ENCODE measurements at places on chromosomes 3 and 15.

DNA sequence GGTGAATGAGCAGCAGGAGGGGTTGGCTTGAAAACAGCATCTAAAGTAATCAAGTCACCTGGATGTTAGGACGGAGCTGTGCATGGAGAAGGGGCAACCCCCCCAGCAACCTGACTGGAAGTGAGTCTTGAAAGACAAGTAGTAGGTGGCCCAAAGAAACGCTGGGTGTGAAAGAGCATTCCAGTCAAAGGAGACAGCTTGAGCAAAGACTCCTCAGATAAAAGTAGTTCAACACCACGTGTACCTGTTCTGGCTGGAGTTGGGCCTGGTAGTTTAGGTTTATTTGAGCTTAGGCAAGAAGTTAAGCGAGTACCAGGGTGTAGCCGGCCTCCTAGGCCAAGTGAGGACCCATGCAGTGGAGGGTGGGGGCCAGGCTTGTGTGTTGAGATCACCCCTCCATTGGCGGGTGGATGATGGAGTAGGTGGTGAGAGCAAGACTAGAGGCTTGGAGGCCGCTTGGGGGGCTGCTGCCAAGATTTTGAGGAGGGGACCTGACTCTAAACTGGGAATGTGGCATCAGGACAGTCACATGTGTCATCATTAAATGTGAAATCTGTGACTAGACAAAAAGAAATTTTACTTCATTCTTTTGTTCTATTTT lies 61.3 kb downstream of the ABHD2 start:
- no peak for DNase-seq

GRCh38 chr3:136465296-136465695 lies 215.2 kb downstream of the PCCB start:
- no peak for DNase-seq

DNA sequence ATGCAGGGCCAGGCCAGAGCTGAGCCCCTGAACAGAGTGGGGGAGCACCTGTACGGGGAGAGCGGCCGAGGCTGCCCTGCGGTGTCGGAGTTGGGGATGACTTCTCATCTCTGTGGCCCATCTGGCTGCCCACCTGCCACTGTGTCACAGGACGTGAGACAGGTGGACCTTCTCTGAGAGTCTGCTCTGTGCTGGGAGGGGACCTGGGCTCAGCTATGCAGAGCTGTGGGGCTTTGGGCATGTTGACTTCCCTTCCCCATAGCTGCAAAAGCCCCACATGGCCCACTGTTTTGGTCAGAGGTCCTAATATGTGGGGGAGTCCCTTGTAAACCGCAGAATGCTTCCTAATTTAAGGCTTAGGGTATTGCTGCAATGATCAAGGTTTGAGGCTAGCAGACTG lies 68.0 kb upstream of the TRPM1 start:
- DNase-seq, result no peak

DNA sequence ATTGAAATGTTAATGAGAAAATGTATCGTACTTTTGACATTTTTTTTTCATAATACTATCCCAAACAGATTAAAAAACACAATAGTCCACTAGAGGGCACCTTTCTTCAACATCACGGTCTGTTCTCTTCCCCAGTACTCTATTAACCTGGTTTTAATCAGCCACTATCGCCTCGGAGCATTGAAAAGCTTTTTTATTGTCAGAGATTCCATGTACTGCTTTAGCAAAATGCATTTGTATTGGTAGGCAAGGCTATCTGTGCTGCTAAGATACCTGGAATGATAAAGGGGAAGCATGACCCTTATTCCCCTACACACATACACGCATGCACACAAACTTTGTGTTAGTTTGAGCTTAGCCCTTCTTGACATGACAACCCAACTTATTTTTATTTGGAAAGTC lies 160.1 kb upstream of the IL12A start:
- DNase-seq, result peak; percentile 72

DNA sequence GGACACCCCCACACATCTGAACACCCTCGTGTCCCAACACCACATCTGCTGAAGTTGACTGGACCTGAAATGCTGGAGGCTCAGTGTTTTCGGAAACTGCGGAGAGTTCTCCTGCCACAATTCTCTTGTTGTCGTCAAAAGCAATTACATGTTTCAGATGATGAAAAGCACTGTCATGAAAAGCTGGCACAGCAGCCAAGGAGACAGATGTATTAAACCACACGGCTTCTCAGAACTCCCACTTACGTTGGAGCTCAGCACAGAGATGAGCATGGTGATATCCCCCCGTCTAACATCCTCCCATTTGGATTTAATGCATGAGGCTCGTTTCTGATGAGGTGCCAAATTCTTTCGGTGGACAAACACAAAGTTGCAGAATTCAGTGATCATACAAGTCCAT lies 180.1 kb downstream of the RORA start:
- DNase-seq, result no peak

All from NCI-H524 treated with DMSO at 0.1 percent for 48 hours (cell line).